ENCODE measurements at places on chromosomes 4 and X.

DNA sequence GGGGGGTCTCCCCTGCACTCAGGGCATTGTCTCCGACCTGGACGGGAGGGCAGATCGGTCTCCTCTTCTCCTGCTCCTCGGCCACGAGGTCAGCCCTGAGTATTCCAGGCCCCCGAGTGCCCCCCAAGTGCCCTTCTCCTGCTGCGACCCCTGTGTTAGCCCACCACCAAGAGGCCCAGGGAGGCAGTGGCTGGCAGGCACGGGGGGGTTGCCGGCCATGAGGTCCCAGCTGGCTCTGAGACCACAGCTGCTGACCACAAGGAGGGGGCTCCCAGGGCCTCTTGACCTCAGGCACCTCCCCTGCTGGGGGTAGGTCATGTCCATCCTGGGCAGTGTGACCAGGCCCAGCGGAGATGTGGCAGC, 186.1 kb upstream of the PSAPL1 start:
- DNase-seq: no peak

- DNase-seq: no peak
These were observed 392.1 kb upstream of the FRG1 start for GRCh38 chr4:189548484-189549125.

DNA sequence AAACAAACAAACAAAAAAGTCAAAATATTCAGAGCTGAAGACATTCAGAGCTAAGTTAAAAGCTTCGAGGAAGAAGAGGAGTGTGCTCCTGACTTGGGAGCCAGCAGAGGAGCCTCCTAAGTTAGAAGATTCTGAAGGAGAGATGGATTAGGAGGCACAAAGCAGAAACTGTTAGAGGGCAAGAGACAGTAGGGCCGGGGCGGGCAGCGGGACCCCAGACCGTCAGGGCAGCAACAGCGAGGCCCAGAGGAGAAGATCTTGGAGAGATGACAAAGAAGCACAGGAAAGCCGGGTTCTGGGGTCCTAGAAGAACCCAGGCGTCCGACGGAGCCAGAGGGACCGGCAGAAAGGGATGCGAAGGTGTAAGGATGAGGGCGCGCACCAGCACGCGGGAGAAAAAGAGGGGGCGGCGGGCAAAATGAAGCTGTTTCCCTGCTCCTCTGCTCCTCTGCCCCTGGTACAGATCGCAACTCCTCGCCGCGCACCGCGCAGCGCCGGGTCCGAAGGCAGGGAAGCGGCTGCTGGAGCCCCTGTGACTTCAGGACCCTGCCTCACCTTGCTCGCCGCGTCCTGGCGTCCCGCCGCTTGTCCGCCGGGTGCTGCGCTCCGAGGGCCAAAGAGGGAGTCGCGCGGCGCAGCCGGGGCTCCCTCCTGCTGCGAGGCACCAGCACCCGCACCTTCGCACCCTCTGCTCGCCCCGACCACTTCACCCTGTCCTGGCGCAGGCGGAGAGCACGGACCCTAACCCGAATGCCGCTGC, 477 bp downstream of the KLHL13 start:
- DNase-seq: no peak

DNA sequence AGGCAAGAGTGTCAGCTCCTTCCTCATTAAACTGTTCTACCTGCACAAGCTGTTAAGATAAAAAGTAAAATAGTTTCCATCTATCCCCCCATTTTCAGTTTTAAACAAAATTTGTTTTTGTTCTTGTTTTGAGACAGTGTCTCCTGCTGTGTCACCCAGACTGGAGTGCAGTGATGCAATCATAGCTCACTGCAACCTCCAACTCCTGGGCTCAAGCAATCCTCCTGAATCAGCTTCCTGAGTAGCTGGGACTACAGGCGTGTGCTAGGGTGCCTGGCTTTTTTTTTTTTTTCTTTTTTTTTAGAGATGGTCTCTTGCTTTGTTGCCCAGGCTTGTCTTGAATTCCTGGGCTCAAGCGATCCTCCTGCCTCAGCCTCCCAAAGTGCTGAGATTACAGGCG, 105.4 kb downstream of the HS6ST2 start:
- DNase-seq: no peak

DNA sequence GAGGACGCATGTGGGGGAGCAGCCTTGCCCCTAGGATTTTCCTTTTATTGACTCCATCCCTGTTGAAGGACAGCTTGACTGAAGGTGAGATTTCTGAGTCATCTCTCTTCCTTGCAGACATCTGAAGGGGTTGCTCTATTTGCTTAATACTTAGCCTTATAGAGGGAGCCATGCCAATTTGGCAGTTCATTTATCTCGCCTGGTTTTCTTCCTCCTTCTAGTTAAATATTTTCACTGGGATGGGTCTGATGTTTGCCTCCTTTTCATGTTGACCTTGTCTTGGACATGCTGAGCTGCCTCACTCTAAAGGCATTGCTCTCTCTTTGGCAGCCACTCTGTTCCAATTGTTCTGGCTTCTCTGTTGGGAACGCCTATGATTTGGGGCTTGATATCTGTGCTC, 151.0 kb upstream of the PSAPL1 start:
- no peak for DNase-seq

- no peak for DNase-seq
These were observed 9.6 kb downstream of the GPC4 start for GRCh38 chrX:133405498-133406185.

GRCh38 chr4:126213996-126214395, 899.2 kb downstream of the FAT4 start:
- no peak for DNase-seq

DNA sequence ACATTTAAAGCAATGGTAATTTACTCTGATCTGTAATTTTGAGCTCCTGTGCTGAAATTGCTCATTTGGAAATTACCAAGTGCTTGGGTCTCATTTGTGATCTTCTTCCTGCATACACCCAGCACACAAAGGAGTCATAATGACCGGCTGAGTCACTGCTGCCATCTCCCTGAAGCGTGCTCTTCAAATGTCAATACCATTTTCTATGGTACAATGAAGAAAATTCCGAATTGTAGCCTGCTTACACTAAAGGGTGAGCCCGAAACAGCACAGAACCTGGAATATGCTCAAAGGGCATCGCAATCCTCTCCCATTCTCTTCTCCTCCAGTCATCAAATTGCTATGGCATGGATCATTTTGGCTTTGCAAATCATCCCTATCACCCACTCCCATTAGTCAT, 140.5 kb downstream of the GRIA3 start:
- no peak for DNase-seq

DNA sequence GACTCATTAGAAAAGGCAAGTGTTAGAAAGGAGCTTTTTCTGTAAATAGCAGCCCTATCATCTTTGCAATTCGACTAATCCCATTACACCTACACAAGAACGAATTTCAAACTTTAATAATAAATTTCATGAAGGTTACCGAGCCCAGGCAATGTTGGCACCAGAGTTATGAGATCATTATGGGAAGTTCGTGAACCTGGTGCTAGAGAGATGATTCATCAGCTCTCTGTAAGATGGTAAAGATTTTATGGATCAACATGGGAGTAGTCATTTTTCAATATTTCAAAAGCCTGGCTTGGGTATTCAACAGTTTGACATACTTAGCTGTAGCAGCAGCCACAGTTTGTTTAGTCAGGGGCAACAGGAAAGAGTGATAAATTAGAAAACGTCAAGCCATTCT, 35.8 kb downstream of the AMELX start:
- no peak for DNase-seq

- no peak for DNase-seq
These were observed at the start of gene AMER1 for GRCh38 chrX:64205441-64205734. TSS of gene AMER1 (minus strand) at chrX:64205708. CDS start at chrX:64193286, 12,422 bp downstream.

DNA sequence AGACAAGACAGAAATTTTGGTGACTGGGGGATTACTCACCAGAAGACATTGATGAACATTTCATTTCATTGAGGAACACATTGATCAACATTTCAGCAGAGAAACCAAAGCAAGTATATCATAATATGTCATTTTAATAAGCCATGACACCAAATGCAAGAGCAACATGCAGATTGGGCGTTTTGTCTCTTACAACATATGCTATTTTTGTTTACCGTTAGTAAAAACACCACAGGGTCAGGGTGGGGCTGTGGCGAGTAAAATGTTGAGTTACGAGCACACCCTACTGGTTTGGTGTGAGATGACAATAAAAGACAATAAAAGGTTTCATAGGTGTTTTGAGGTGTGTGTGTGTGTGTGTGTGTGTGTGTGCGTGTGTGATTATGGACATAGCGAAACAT, 294.5 kb downstream of the PDGFC start:
- no peak for DNase-seq

- DNase-seq: no peak
These were observed 20.7 kb downstream of the HAND2 start for GRCh38 chr4:173509036-173510001.

DNA sequence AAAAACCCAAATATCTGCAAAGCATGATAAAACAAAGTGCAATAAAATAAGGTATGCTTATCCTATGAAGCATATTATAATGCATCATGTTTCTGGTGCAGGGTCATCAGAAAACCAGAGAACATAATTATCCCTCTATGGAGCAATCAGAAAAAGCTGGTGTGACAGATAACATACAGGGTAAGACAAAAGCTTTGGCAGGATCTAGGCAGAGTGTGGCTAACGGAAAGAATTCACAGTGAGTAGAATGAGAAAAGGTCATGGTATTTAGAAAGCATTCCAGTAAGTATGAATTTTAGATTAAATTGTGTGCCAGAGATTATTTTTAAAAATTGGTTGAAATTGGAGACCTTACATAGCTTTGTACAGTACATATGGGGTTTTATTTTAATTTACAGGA, 29.0 kb upstream of the UGT2B4 start:
- DNase-seq: no peak

GRCh38 chr4:64614276-64614675, 205.0 kb upstream of the TECRL start:
- no peak for DNase-seq

- DNase-seq: no peak
These were observed 23.9 kb downstream of the MOB1B start for GRCh38 chr4:70925899-70926635.

GRCh38 chr4:141548791-141549190, 87.6 kb upstream of the IL15 start:
- no peak for DNase-seq

Measured in T-helper 2 cell (primary cell).